ENCODE measurements at places on chromosomes 2 and 18.
A peak's percentile ranks its signal among the peaks of the same experiment; 100 is the strongest.

DNA sequence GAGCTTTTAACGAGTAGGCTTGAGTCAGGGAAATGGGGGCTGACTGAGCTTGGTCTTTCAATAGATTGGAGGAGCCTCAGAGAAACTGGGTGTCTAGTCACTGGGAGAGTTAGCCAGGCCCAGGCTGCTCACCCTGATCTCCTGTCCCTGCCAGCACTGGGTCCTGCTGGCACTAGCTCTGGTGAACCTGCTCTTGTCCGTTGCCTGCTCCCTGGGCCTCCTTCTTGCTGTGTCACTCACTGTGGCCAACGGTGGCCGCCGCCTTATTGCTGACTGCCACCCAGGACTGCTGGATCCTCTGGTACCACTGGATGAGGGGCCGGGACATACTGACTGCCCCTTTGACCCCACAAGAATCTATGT, 720 bp downstream of the KRTCAP3 start:
- H3K27me3 ChIP-seq: no peaks in the 10 kb centered on the region
- H3K4me3 ChIP-seq: peak overlapping the region; percentile 41
- H3K4me1 ChIP-seq: no peaks in the 10 kb centered on the region

GRCh38 chr2:139478165-139478914, 698.1 kb upstream of the NXPH2 start:
- H3K27ac ChIP-seq: no peak overlapping the region
- no peaks in the 10 kb centered on the region for H3K27me3 ChIP-seq
- no peaks in the 10 kb centered on the region for H3K4me1 ChIP-seq
- no peaks in the 10 kb centered on the region for H3K36me3 ChIP-seq

GRCh38 chr2:7191932-7192331, 274.7 kb downstream of the RNF144A start:
- no peak overlapping the region for H3K4me3 ChIP-seq
- H3K36me3 ChIP-seq: no peaks in the 10 kb centered on the region
- no peak for DNase-seq
- H3K27ac ChIP-seq: no peak overlapping the region
- no peaks in the 10 kb centered on the region for H3K4me1 ChIP-seq

- H3K4me1 ChIP-seq: no peaks in the 10 kb centered on the region
- no peaks in the 10 kb centered on the region for H3K27me3 ChIP-seq
- DNase-seq: no peak
- no peak overlapping the region for H3K4me3 ChIP-seq
Observed at GRCh38 chr18:6755107-6755506, 25.6 kb downstream of the ARHGAP28 start.

DNA sequence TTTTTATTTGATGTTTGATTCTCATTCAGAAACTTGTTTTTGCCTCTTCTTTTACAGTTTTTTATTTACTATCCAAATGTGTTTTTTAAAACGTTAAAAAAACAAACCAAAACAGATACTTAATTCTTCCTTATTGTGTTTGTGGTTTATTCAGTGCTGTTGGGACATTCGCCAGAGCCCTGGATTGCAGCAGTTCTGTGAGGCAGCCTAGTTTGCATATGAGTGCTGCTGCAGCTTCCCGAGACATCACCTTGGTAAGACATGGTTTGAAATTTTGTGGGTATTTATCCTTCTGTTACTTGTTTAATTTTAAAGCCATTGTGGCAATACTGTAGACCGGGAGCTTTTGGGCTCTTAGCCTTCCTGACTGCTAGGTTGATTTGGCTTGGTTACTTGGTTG, 91.2 kb downstream of the MTA3 start:
- H3K4me3 ChIP-seq: no peak overlapping the region
- no peak overlapping the region for H3K27ac ChIP-seq
- DNase-seq: no peak
- H3K36me3 ChIP-seq: peaks cover 30% of the 10 kb centered on the region

DNA sequence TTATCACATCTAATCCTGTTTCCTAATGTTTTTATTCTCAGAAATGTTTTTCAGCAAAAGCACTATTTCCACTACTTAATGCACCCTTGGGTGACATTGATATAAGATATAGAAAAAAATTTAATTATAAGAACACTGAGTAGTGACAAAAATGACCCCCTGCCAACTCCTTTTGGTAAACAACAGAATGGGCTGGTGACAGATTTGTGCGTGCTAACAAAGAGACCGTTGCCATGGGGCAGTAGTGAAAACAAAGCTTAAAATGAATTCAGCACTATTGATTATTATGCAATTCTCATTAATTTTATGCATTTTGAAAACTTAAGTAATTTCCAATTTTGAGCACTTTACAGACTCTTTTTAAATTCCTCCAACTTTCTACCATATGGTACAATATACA, 33.1 kb downstream of the RDH14 start:
- H3K4me3 ChIP-seq: no peak overlapping the region
- no peaks in the 10 kb centered on the region for H3K36me3 ChIP-seq
- H3K4me1 ChIP-seq: no peaks in the 10 kb centered on the region
- no peaks in the 10 kb centered on the region for H3K27me3 ChIP-seq

- H3K36me3 ChIP-seq: no peaks in the 10 kb centered on the region
- no peaks in the 10 kb centered on the region for H3K4me1 ChIP-seq
- H3K4me3 ChIP-seq: no peak overlapping the region
- H3K27me3 ChIP-seq: no peaks in the 10 kb centered on the region
- H3K27ac ChIP-seq: no peak overlapping the region
- peak; percentile 36 for DNase-seq
Observed at GRCh38 chr2:128589681-128590080, 271.0 kb upstream of the HS6ST1 start.

- DNase-seq: no peak
- no peaks in the 10 kb centered on the region for H3K36me3 ChIP-seq
- no peak overlapping the region for H3K4me3 ChIP-seq
Observed at GRCh38 chr2:174730698-174731018, 33.6 kb downstream of the CHRNA1 start.

DNA sequence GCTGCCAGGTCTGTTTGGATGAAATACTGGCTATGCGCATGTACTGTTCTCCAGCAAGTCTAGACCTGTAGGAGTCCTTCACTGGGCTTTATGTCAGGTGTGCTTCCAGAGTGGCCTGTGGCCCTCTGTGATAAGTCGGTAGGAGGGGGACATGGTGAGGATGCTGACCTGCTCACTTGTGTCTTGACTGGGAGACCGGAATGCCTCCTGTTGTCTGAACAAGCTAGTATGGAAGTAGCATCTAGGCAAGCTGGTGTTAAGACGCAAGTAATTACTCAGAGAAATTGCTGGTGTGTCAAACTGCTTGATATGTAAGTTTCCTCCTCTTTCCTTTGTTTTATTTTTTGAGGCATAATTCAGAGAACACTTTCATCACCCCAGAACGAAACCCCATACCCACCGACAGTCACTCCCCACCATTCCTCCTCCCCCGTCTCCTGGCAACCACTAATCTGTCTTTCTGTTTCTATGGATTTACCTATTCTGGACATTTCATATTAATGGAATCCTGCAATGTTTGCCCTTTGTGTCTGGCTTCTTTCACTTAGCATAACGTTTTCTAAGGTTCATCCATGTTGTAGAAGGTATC, 76.4 kb downstream of the TMEM247 start:
- H3K27me3 ChIP-seq: no peaks in the 10 kb centered on the region
- peaks cover 17% of the 10 kb centered on the region for H3K4me1 ChIP-seq
- no peak overlapping the region for H3K27ac ChIP-seq
- no peaks in the 10 kb centered on the region for H3K36me3 ChIP-seq
- no peak for DNase-seq

- H3K4me1 ChIP-seq: no peaks in the 10 kb centered on the region
- no peak overlapping the region for H3K27ac ChIP-seq
- peaks cover 55% of the 10 kb centered on the region for H3K36me3 ChIP-seq
- no peaks in the 10 kb centered on the region for H3K27me3 ChIP-seq
- no peak overlapping the region for H3K4me3 ChIP-seq
Observed at GRCh38 chr2:36858551-36859365, 107.6 kb downstream of the STRN start.

DNA sequence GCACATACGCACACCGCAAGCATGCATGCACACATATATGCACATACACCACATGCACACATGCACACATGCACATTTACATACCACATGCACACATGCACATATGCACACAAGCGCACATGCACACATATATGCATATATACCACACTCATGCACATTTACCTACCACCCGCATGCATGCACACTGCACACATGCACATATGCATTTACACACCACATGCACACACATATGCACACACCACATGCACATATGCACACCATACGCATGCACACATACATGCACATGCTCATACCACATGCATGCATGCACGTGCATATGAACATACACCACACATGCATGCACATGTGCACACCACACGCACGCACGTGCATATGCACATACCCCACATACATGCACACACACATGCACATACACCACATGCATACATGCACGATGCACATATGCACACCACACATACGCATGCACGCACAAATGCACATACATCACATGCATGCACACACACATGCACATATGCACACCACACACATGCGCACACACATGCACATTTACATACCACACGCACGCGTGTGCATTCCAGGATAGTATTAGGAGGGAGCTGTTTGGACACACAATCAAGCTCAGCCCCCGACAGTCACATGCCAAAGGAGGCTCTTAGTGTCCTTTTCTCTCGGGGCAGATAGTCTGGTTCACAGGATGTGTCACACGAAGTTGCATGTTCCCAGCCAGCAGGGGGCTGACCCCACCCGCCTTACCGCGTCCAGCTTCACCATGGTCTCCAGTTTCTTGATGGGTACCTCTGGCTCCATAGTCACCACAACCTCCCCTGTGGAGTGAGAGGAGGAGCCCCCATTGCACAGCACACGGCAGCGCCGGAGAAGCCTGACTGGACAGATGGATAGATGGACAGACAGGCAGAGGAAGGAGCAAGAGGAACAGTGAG, 5.9 kb downstream of the OTOF start:
- no peak overlapping the region for H3K27ac ChIP-seq
- H3K36me3 ChIP-seq: no peaks in the 10 kb centered on the region
- DNase-seq: no peak
- H3K4me3 ChIP-seq: no peak overlapping the region

- no peaks in the 10 kb centered on the region for H3K4me1 ChIP-seq
- H3K4me3 ChIP-seq: peak overlapping the region; percentile 84
- no peaks in the 10 kb centered on the region for H3K27me3 ChIP-seq
- DNase-seq: no peak
- no peaks in the 10 kb centered on the region for H3K36me3 ChIP-seq
Observed at GRCh38 chr18:76493213-76494161, 1.6 kb downstream of the ZNF516 start.

DNA sequence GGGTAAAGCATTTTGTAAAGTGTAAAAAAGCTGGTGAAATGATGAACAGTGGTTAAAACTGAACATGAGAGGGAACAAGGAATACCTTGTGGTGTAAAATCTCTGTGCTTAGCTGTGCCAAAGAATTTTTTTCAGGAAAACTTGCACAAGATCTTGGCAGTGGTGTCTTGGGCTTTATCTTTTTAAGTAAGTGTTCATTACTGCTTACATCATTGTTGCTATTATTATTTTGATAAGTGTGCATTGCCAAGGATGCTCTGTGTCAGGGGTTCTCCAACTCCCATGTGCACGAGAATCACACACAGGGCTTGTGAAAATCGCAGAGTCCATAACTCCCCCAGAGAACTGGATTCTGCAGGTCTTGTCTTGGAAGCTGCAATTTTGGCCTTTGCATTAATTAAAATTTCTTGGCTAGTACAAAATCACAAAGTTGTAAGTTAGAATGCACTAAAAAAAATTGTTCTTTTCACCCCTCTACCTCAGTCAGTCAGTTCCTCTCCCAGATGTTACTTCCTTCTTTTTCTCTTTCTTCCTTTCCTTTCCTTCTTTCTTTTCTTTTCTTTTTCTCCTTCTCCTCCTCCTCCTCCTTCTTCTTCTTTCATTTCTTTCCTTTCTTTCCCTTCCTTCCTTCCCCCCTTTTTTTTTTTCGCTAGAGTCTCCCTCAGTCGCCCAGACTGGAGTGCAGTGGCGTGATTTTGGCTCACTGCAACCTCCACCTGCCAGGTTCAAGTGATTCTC, 37.8 kb downstream of the GATA6 start:
- no peak for DNase-seq
- H3K4me3 ChIP-seq: no peak overlapping the region

GRCh38 chr2:193966590-193966989, 1690.4 kb upstream of the SLC39A10 start:
- H3K27me3 ChIP-seq: no peaks in the 10 kb centered on the region
- no peak overlapping the region for H3K4me3 ChIP-seq
- H3K36me3 ChIP-seq: no peaks in the 10 kb centered on the region
- no peaks in the 10 kb centered on the region for H3K4me1 ChIP-seq
- DNase-seq: no peak

DNA sequence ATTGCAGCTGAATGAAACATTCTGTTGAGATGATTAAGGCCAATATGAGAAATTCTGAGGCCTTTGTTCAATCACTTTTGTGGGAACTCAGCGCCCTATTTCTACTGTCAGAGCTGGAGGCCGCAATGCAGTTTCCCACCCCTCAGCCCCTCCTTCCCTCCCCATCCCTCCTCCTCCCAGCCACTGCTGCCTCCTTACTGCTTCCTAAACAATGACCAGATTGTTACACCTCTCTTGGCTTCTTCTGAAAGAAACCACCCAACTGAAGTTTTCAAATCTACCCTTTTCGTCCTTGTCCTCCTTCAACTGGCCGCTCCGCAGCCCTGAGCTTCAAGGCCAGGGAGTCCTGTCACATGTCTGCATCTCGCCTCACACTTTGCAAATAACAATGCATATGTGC, 36.7 kb upstream of the MAPK4 start:
- no peak overlapping the region for H3K27ac ChIP-seq
- no peaks in the 10 kb centered on the region for H3K4me1 ChIP-seq
- H3K27me3 ChIP-seq: no peaks in the 10 kb centered on the region
- H3K4me3 ChIP-seq: no peak overlapping the region

GRCh38 chr2:177756336-177756735, 316.2 kb downstream of the PDE11A start:
- no peak overlapping the region for H3K4me3 ChIP-seq
- no peaks in the 10 kb centered on the region for H3K4me1 ChIP-seq
- H3K27me3 ChIP-seq: no peaks in the 10 kb centered on the region
- no peaks in the 10 kb centered on the region for H3K36me3 ChIP-seq

DNA sequence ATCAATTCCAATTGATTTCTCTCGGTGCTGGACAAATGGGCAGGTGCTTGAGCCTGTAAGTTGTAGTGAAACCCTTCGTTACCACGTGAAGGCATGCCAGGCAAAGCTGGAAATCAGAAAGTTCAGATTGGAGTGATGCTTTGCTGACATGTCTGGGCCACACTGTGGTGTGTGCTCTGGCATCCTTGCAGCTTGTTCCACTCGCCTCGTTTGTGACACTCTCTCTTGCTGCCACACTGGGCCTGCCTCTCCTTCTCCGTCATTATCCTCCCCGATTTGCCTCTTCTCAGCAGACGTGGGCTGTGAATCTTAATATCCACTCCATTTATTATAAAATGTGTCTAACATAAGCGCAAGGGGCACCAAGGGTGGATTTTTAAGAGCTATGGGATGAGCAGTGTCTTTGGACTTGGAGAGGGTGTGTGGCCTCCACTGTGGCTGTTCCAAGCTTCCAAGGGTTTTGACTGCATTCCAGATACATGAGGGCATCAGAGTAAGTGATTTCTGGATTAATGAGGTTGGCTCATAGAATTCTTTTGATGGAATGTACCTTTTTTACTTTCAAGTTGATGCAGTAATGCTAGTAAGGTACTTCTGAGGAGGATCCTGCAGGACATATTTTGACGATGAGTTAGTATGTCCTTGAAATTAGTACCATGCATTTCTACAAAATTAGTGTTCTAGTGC, 238.8 kb downstream of the TPGS2 start:
- no peaks in the 10 kb centered on the region for H3K27me3 ChIP-seq
- no peak for DNase-seq
- no peaks in the 10 kb centered on the region for H3K36me3 ChIP-seq

GRCh38 chr2:173706936-173707335, 258.2 kb downstream of the SP3 start:
- H3K36me3 ChIP-seq: no peaks in the 10 kb centered on the region
- H3K4me3 ChIP-seq: no peak overlapping the region
- no peaks in the 10 kb centered on the region for H3K27me3 ChIP-seq
- no peak overlapping the region for H3K27ac ChIP-seq

- no peaks in the 10 kb centered on the region for H3K36me3 ChIP-seq
- DNase-seq: peak; percentile 85
- H3K27ac ChIP-seq: no peak overlapping the region
- H3K27me3 ChIP-seq: peaks cover 50% of the 10 kb centered on the region
Observed at GRCh38 chr2:212539072-212539880, 674 bp upstream of the ERBB4 start.

Measured in upper lobe of right lung (tissue), 1 donor.